ENCODE measurements at places on chromosomes 1 and 21.

DNA sequence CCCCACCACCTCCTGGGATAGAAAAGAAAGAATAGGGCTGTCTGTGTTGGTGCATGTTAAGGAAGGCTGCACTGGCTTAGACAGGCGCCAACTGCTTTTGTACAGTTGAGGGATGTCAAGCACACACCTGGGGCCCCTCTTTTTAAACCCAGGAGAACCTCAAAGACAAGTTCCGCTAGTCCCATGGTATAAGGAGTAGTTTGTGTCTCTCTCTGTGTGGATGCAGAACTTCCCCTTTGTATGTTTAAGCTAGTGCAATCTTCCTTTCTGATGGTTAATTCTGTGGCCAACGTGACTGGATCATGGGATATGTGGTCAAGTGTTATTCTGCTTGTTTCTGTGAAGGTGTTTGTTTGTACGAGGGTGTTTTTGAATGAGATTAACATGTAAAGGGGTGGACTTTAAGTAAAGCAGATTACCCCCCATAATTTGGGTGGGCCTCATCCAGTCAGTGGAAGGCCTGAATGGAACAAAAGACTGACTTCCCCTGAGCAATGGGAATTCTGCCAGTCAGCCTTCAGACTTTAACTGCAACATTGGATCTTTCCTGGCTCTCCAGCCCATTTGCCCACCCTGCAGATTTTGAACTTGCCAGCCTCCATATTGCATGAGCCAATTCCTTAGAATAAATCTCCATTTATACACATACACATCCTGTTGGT is 9.5 kb upstream of the DUSP10 start:
- no peak for DNase-seq

- DNase-seq: no peak
Measured at GRCh38 chr1:53606197-53606596, 132.8 kb downstream of the GLIS1 start.

GRCh38 chr1:108816049-108816893 is 40.6 kb downstream of the AKNAD1 start:
- peak; percentile 57 for DNase-seq

DNA sequence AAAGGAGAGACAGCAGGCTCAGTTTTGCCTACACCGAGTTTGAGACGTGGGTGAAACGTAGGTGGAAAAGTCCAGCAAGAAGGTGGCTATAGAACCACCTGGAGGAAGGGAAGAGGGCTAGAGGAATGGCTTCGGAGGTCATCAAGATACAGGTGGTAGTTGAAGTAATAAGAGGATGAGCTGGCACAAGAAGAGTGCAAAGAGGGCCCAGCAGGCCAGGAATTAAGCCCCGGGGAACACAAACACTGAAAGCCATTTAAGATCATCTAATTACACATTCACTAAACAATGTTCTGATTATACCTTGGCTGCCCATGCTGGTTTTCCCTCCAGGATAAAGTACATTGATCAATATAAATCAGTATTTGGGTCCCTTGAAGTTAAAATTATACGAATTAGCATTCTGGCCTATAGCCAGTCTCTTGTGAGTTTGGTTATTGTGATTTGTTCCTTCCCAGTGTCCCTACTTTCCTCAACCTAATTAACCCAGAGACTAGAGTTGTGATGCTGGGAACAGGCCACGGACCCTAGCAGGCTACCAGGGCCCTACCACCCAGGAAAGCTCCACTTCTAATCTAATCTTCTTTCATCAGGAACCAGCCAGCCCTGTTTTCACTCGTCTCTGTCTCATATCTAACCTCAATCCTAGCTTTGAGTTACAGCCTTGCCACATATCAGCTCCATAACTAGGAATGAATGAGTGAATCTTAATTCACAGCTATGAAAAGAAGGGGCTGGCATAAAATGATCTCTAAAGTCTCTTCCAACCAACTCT is 26.4 kb upstream of the PPP1R15B start:
- DNase-seq: no peak

GRCh38 chr1:19619697-19620384 is 24.3 kb upstream of the NBL1 start:
- DNase-seq: peak; percentile 67

- DNase-seq: no peak
Measured at GRCh38 chr1:206691604-206692003, 6.9 kb downstream of the MAPKAPK2 start.

- no peak for DNase-seq
Measured at GRCh38 chr1:175530622-175531375, 212.6 kb downstream of the TNR start.

- peak; percentile 45 for DNase-seq
Measured at GRCh38 chr1:79262745-79263258, 256.3 kb upstream of the ADGRL4 start.

DNA sequence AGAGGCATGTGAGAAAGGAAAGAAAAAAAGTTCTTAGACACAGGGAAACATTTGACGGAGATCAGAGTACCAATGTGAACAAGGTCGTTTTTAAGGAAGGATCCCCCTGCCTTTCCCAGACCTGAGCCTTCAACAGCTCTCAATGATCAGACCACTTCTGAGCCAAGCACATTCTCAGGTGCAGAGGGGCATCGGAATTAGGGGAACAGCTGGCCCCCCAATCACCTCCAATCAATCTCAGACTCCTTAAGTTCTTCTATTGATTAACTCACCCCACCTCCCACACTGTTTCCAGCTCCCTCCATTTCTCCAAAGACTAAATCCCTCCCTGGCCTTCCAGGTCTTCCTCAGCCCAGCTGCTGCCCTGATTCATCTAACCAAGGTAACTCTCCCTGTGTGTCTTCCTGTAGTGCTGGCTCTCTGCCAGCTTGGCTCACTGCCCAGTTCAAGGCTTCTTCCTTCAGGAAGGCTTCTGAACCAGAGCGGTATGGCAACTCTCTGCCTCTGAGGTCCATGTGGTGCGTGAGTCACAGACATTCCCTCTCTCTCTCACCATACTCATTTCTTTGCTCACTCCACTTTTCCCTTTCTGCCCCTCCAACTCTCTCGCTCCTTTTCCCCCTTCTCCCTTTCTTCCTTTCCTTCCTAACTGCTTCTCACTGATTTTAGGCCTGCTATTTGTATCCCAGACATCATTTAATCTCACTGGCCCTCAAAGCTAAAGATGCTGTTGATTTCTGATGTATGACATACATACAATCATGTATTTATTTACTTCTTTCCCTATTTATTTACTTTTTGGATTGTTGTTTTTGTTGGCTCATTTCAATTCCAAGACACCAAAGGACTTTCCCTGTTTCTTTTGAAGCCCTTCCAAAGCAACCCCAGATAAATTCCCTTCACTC is 18.1 kb downstream of the CFAP45 start:
- no peak for DNase-seq

DNA sequence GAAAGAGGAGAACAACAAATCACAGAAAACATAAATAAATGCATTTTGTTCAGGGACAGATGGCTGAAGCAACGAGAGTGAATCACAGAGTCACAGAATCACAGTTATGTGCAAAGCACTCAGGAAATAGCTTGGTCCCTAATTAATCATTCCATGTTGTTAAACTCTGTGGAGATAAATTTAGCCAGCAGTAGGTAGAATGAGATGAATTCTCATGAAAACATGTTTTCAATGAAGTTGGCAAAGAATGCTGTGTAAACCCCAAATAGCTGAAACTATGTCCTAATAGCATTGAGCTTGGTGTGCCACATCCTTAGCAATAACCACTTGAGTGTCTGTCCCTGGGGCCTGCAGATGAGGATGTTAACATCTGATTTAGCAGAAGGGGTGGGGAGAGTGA is 20.4 kb downstream of the LEPR start:
- DNase-seq: no peak

DNA sequence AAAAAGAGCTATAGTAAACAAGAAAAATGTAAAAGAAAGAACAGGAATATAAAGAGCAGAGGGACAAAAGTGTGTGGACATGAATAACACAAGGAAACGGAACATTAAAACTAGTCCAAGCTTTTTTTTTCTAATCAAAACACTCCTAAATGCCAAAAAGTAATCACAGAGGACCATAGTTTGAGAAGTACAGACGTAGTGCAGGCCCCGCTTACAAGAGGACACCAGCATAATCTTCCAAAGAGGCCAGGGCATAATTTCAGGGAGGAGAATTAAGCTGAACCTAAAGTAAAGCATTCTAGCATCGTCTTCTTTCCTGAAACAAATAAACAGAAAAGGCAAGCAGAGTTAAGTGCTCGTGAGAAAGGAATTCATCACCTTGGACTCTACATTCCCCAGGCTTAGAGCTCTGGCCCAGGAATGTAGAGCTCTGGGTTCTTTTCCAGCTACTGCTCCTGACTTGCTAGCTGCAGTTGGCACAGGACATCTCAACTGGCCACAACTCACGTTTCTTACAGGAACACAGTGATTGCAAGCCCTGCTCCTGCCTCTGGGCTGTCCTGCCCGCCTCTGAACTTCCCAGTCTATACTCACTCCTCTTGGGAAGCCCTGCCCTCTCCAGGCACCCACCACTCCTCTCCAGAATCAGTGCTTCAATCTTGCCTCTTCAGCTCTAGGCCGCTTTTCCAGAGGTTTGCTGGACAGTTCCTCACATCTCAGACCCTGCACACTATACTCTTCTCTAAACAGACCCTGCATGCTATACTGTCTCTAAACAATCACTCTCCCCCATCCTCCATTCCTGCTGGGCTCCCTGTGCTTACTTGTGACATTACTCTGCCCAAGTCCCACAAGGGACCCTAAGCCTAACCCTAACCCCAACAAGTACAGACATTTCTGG is 9.8 kb downstream of the RGS8 start:
- peak; percentile 38 for DNase-seq

GRCh38 chr1:69403756-69404320 is 163.9 kb upstream of the LRRC7 start:
- no peak for DNase-seq

DNA sequence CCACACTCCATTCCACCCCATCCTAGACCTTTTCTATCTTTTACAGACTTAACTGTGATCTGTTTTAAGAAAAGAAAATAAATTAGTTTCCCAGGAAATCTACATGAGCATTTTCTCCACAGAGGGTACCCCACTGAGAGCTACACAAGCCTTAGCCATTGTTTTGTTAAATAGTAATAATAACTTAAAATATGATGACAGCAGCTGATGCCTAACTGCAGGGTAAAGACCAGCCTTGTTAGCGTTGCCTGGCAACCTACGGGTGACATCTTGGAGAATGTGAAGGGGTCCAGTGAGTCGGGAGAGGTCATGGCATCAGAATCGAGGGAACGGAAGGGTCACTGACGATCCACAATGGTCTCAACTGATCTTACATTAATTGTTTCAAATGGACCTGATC is 233.2 kb upstream of the PBX1 start:
- DNase-seq: no peak

GRCh38 chr1:32246888-32247273 is at the start of gene FAM167B:
Gene FAM167B, plus strand, starts transcription at chr1:32247222. Its CDS starts 200 bp downstream, at chr1:32247422.
- DNase-seq: peak; percentile 21

DNA sequence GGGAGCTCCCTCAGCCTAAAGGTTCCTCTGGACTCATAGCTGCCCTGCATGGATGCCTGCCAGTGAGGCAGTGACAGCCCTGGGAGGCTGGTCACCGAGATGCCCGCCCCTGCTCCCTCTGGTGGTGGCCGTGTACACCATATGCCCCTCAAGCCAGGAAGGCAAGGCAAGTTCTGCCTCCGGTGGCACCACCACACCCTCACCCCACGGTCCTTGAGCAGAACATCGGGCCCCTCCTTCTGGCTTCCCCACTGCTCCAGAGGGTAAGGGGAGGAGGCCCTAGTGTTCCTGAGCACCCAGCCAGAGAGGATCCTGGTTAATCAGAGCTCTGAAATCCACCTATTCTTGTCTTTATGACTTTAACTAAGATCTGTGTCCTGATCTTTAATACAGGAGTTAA is 1.5 kb upstream of the S100A14 start:
- peak; percentile 87 for DNase-seq

GRCh38 chr1:172494166-172494565 is 38.8 kb upstream of the SUCO start:
- DNase-seq: no peak

DNA sequence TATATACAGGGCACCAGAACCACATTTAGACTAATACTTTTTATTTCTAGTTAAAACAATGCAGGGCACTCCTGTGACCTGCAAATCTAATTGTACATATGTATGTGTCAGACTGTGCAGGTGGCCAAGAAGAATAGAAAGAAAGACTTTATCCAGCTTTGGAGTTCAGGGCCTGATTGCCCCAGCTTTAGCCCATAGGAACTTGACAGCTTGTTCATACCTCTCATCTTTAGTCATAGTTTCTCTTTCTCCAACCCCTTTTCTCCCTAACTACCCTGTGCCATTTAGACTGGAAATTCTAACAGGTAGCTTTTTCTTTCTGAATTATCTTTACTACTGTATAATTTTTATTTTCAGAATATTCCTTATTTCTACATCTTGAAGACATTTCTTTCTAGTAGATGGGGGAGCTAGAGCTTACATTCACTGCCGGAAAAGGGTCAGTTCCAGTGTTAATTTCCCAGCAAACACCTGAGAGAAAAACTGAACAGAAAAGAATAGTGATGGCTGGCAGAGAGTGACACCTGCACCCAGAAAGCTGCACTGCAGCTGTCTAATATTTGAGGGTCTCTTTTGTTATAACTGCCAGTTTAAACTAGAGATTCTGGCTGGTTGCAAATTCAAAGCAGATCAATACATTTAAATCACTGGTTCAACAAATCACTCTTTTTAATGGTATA is 8.4 kb downstream of the YBX1 start:
- no peak for DNase-seq

- no peak for DNase-seq
Measured at GRCh38 chr1:3237994-3238702, 169.1 kb downstream of the PRDM16 start.

DNA sequence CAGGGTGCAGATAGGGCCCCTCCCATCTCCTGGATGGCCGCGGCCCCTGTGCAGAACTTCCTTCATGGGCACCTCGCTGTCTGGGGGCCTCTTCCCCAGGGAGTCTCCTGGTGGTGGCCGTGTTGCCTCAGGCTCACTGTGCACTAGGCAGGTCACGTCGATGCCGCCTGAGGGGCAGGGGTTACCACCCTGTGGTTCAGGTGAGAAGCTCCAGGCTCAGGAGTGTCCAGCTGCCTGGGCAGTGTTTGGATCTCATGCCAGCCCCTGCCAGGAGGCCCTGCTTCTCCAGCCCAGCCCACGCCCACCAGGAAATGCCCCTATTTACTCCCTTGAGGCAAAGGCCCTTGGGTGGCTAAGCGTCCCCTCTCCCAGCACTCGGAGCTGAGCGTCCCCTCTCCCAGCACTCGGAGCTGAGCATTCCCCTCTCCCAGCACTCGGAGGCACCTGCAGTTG is 2.1 kb downstream of the ITGB2 start:
- DNase-seq: peak; percentile 87

- DNase-seq: no peak
Measured at GRCh38 chr1:159884296-159884695, 15.7 kb downstream of the CFAP45 start.

GRCh38 chr1:207331354-207332313 is 10.2 kb downstream of the CD55 start:
- DNase-seq: no peak

- no peak for DNase-seq
Measured at GRCh38 chr1:205074084-205074483, 10.2 kb downstream of the TMEM81 start.

- DNase-seq: no peak
Measured at GRCh38 chr1:34970220-34970735, 14.9 kb downstream of the TMEM35B start.

- no peak for DNase-seq
Measured at GRCh38 chr1:236565530-236565929, 38.8 kb downstream of the HEATR1 start.

Data from H7 (cell line).